Foreskin keratinocyte (primary cell): ENCODE measurements at places on chromosomes 7 and 10.

GRCh38 chr7:157832421-157832820, 495.6 kb downstream of the DNAJB6 start:
- no peak for DNase-seq

- DNase-seq = no peak
Observed at GRCh38 chr7:2124604-2125345, 108.0 kb downstream of the MAD1L1 start.

DNA sequence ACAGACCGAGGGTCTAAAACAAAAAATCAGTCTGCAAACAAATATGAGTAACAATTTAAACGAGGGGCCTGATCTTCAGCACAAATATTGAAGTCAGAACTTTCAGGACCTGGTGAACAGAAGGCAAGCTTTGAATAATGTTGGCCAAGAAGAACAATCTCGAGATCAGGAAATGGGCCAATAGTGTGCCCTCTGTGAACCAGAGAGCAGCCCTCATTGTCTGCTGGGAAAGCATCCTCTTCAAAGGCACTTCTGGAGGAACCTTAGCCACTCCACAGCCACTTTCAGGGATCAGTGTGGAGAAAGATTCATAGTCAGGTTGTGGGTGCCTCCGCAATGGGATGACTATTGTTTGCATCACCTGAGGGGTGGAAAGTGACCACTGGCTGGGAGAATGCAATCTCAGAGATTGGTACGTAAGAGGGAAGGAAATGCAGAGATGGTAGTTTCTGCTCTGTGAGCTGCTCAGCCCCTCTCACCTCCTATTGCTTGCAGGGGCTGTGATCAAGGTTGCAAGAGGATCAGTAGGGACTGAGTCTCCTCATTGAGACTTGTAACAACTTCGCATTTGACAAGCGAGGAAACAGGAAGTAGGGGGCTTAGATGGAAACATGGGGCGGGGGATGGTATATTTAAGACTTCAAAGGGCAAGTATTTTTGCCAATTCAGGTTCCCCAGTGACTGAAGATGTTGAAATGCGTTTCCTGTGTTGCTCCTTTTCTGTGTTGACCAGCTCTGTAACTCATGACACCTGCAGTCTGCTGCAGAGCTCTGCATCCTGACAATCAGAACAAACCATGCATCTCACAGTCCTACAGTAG, 28.4 kb upstream of the IFRD1 start:
- no peak for DNase-seq

DNA sequence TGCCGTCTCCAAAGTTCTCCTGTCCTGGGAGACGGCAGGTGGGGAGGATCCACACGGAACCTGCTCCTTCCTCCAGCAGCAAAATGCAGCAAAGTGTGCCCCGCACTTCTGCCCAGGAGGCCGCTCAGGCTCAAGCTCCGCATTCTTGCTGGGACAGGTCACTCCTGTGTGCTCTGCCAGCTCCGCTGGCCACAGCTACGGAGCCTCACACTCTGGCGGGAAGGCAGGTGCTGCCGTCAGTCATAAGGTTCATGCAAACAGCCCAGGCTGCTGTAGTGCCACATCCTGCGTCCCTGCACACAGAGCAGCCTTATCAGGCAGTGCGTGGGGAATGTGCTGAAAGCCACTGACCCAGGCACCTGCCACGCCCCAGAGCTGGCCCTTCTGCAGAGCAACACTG, 22.4 kb downstream of the ADGRA1 start:
- no peak for DNase-seq

DNA sequence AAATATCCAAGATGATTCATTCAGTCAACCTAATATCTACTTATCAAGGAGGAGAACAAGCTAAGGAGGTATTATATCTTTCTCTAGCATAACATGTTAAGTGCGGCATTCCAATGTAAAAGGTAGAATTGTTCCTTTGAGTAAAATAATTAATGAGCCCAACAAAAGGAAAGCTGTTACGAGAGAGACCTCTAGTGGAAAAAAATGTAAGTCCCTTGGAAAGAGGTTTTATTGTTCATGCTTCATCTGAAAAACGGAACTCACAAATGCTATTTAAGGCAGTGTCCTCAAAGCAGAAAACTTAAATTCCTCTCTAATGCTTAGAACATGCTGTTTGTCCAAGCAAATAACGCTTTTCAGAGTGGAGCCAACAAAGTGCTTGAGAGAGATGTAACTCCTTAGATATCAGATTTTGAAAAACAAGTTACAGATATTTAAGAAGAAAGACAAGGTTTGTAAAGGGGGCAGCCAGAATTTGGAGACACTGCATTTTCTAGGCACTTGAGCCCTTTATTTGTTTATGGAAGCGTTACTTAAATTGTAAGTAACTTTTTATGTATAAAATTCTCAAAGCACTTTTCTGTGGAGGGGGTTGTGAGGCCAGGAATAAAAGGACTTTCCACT, 119.9 kb downstream of the TFEC start:
- DNase-seq = peak; percentile 29
